ENCODE measurements at places on chromosomes 11 and 22.
A peak's percentile ranks its signal among the peaks of the same experiment; 100 is the strongest.

DNA sequence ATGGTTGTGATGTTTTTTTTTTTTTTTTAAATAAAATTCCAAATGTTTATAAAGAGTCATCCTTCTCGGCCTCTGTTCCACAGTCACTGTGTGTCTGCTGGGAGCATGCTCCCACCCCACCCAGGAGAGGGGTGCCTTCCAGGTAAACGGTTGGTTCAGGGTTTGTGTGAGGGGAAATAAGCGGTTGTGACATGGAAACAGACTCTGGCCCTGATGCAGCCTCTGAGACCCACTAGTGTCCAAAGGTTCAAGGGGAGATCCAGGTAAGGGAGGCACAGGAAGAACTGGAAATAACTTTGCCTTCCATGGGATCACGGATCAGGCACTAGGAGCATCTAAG is 6.0 kb upstream of the GAS2L1 start:
- DNase-seq, result no peak

GRCh38 chr11:41031551-41032060 is 427.8 kb downstream of the LRRC4C start:
- no peak for DNase-seq

DNA sequence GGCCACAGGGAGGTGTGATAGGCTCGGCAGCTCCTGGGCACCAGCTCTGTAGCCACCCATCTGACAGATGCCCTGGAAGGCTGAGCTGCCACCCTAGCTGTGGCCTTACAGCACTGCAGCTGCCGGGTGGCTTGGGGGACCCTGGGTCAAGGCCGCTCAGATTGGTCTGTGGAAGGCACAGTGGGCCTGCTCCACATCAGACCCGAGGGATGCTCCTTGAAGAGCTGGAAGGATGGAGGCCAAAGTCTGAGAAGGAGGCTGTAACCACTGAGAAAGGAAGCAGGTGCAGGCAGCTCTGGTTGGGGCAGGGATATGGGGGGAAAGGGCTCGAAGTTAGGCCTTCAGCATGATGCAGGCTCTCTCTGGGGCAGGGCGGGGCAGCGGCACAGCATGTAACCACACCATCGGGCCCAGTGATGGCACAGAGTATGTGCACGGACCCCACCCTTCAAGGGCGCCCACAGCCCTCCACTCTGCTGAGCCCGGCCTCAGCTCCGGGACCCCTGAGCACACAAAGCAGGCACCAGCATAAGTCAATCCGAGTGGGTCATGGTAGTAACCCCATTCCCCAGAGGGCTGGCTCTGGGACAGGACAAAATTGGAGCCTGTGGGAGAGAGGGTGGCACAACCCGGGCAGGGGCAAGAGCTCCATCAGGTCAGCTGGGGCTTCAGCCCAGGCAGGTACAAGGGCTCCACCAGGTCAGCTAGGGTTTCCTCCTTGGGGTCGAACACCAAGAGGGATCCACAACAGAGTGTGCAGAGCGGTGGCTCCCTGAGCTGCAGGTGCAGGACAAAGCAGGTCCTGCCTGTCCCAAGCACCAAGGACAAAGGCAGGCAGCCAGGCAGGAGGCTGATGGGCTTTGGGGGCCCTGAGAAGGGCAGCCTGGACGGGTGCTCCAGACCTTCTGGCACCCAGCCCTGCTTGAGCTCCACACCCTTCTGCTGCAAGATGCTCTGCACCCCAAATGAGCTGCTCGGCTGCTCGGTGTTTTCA is 1511.1 kb downstream of the BRD1 start:
- DNase-seq, result no peak

DNA sequence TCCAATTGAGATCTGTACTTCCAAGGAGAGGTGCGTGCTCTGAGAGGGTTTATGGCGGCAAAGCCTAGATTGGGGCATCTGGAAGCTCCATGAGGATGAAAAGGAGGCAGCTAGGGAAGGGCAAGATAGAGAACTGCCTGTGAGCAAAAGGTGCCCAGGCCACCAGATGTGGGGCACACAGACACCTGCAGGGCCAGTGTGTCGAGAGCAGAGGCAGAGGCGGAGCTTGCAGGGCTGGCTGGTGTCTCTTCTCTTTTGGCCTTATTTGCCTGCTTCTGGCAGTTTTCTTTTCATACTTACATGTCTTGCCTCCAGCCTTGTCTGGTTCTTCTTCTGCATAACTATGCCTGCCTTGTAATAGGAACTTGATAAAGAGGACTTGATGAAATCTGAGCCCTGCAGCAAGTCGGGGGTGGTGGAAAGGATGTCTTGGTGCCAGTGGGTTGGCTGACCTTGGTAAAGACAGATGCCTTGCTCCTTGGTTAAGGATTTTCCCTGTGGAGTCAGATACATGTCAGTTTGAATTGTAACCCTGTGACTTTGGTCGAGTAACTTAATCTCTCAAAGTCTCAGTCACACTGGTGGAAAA is 680.3 kb downstream of the NTM start:
- no peak for DNase-seq

DNA sequence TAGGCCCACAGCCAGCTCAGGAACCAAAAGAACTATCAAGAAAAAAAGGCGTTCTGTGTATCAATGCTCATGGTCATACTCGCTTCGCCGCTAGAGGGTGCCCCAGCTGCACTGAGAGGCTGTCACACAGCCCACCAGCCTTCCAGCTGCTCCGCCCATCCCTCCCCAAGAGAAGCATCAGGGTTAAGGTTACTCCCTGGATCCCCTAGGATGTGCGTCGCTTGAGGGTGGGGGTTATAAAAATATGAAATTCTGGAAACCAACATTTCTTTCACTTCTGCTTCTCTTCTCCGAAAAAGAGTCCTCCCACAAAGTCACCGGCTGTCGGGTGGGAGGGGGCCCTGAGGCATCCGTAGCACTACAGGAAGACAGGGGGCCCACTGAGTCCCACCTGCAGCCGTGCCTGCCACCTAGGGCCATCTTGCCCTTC is 1.7 kb downstream of the CBX6 start:
- peak; percentile 81 for DNase-seq

DNA sequence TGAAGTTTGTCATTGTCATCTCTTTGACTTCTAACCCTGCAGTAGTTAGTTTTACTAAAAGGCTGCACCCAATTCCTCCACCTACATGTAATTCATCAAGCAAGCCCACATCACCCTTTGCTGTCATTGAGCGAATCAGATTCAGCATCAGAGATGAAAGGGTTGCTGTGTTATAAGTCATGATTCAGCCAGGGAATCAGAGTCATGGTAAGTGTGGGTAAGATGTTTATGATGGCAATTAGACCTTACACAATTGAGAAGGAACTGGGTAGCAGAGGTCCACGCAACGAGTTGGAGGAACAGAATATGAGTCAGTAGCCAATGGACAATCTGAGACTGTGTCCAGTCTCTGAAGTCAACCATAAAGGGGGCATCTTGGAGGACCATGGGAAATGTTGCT is 162.8 kb upstream of the SNX19 start:
- no peak for DNase-seq

GRCh38 chr11:119772641-119773415 is 43.8 kb upstream of the NECTIN1 start:
- DNase-seq, result no peak

DNA sequence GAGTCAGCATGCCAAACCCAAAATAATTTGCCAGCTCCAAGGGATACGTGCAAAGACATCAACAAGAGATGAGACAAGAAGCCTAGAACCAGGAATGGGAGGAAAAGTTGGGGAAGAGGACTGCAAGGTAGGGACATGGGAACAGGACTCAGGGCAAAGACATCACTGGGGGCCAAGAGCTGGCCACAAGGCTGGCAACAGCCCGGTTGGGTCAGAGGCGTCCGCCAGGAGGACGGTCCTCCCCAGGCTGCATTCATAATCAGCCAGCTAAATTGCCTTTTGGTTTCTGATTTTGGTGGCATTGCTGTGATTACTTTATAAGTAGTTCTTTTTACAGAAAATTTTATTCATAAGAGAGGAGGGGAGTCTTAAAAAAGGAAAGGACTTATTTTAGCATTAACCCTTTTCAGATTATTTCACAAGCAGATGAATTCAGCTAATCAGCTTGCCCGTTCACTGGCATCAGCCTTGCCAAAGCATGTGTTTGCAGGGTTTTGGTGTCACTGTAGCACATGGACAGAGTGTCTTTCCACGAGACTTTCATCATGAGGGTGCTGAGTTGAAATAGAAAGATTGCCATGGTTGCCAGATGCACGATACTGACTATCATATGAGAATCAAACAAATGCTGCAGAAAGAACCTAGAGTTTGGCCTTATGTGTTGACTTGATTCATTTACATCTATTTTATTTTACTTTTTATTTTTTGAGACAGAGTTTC is 23.2 kb upstream of the NAV2 start:
- no peak for DNase-seq

- no peak for DNase-seq
Observed at GRCh38 chr11:17389957-17390649, 1.6 kb upstream of the KCNJ11 start.

DNA sequence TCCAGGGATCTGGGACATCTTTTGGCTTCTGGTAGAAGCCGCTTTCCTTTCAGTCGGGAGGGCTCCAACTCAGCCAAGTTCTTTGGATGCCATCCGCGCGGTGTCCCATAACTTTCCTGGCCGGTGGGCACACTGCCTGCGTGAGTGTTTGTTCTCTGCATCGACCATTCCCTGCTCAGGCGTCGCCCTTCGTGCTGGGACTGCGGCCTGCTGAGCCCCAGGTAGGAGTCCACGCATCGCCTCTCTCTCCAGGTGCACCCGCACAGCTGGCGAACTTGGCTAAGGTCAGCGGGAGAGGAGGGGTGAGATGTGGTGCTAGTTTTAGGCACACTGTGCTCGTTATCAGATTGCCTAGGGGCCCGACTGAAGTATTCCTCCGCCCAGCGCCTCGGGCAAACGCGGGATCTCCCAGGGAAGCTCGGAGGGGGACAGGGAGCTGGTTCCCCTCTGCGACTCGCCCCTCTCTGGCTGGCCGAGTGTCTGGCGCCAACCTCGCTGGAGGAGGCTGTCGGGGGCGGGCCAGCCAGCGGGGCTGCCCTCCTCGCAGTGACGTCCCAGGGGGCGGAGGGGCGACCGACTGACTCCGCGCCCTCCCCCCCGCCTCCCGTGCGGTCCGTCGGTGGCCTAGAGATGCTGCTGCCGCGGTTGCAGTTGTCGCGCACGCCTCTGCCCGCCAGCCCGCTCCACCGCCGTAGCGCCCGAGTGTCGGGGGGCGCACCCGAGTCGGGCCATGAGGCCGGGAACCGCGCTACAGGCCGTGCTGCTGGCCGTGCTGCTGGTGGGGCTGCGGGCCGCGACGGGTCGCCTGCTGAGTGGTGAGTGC is at the start of gene LAYN:
Gene LAYN, plus strand, starts transcription at position 607 of the 823 bp plus-strand sequence. Its CDS starts 124 bp downstream, at position 731.
- peak; percentile 12 for DNase-seq

GRCh38 chr11:125935056-125935455 is 10.8 kb upstream of the VSIG10L2 start:
- DNase-seq, result no peak

- DNase-seq, result no peak
Observed at GRCh38 chr11:72398058-72398758, 36.1 kb downstream of the CLPB start.

DNA sequence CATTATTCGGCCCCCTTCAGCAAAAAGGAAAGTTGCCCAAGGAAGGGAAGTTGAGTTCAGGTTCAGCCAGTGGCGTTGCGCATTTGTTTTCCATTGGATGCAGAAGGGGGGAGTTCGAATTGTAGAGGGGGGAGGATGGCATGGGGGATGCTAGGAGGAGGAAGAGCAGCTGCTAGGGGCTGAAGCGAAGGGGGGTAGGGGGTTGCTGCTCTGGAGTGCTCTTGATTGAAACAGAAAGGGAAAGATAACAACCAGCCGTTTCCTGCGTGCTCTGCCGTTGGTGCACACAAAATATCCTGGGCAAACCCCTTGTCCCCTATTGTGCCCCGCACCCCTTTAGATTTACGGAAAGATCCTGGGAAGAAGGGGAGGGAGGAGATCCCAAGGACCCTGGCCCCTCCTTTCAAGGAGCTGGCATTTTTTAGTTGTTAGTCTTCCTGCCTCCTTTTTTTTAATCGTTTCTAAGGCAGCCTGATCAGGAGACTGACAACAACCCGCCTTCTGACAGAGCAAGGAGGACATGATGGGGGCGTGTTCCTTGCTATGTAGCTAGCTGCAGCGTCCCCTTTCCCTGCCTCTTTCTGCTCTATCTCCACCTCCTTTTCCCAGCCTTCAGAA is 2.1 kb downstream of the KMT2A start:
- peak; percentile 51 for DNase-seq

DNA sequence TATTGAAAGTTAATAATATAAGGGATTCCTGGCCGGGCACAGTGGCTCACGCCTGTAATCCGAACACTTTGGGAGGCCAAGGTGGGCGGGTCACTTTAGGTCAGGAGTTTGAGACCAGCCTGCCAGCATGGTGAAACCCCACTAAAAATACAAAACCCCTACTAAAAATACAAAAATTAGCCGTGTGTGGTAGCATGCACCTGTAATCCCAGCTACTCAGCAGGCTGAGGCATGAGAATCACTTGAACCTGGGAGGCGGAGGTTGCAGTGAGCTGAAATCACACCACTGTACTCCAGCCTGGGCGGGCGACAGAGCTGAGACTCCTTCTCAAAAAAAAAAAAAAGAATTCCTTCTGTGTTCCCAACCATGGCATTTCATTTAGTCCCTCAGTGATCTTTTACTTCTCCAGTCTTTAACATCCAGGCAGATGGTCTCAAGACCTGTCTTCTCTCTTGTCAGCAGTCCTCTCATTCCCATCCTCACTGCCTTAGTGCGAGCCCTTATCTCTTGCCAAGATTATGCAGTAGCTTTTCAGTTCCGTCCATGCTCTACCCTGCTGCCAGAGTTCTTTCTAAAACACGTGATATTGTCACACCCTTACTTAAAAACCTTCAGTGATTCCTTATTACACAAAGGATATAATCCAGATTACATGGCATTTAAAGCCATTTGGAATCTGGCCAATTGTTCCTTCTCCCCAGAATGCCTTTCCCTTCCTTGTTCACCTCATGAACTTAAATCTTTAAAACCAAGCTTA is 17.9 kb downstream of the RTN3 start:
- no peak for DNase-seq

DNA sequence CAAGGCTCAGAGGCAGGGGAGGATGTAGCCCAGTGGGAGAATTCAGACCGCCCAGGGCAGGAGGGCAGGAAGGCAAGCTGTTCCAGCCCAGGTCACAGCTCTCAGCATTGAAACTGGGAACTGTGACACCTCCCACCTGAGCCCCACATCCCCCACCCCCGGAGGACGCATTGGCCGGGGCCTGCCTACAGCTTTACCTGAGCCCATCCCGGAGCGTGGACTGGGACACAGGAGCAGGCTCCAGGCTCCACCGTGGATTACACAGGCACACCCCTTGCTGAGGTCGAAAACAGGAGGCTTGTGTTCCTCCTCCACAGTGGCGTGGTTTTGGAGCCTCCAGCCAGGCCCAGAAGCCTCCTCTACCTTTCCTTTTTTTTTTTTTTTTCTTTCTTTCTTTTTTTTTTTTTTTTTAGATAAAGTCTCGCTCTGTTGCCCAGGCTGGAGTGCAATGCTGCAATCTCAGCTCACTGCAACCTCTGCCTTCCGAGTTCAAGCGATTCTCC is 9.1 kb upstream of the PGA3 start:
- DNase-seq, result no peak

DNA sequence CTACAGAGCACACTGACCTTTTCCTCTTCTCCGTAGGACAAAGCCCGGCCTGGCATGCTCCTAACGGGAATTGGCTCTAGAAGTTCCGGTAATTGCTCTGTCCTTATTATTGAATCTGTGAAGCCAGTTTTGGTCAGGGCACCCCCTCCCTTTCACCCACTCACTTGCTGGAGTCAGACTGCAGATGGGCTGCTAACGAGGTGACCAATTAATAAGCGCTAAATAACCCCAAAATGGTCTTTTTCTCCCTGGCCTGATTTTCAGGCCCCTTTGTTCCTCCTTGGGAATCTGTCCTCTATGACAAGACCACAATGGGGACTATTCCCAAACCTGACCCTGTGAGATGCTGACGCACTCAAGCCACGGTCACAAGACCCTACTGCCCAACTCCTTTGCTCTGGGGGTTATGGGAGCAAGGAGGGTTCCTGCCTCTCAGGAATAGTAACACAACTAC is 610.0 kb upstream of the CADM1 start:
- DNase-seq, result no peak

GRCh38 chr11:73317373-73317772 is 9.3 kb downstream of the ARHGEF17 start:
- no peak for DNase-seq

Measured in CD4-positive, alpha-beta T cell treated with Interleukin-6 at 100 ng/mL for 8 hours (primary cell).